ENCODE measurements at places on chromosomes 4 and X.
A peak's percentile ranks its signal among the peaks of the same experiment; 100 is the strongest.

GRCh38 chrX:7996414-7996813 lies 69.2 kb upstream of the PNPLA4 start:
- DNase-seq, result peak; percentile 1

- DNase-seq, result no peak
Observed at GRCh38 chr4:152936446-152937335, 568 bp downstream of the FHDC1 start.

GRCh38 chr4:41346306-41347061 lies 89.8 kb downstream of the UCHL1 start:
- no peak for DNase-seq

DNA sequence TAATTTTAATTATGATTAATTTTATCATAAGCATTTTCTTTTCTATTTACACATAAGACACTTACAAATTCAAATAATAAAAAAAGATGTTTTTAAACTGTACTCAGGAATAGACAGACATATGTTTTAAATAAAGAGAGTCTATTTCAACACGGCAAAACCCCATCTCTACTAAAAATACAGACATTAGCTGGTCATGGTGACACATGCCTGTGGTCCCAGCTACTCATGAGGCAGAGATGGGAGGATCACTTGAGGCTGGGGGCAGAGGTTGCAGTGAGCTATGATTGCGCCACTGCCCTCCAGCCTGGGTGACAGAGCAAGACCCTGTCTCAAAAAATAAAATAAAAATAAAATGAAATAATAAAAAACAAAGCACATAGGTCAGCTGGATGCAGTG lies 14.8 kb downstream of the FAM9B start:
- no peak for DNase-seq

DNA sequence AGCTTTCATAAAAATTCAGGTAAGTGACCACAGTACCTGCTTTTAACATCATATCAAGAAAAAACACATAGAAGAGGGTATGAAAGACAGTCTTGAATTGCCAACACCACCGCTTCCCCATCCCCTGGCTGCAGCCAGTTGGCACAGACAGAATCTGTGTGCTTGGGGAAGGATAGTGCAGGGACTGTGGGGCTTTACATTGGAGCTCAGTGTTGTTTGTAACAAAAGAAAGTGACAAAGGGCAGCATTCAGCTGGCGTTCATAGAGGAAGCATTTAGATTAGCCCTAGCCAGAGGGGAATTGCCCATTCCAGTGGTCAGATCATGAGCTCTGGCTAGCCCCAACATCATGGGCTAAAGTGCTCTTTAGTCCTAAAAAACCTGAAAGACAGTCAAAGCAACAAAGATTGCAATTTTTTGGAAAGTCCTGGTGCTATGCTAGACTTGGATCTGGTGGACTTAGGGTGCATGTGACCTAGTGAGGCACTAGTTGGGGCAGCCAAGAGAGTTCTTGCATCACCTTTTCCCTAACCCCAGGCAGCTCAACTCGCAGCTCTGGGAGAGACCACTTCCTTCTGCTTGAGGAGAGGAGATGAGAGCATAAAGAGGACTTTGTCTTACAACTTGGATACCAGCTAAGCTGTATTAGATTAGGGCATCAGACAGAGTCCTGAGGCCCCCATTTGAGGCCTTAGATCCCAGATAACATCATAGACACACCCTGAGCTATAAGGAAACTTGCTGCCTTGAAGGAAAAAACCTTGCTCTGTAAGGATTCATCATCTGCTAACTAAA lies 1602.4 kb upstream of the ADGRL3 start:
- no peak for DNase-seq

All from CD4-positive, CD25-positive, alpha-beta regulatory T cell (primary cell).